ENCODE measurements at places on chromosomes 3 and 15.

- DNase-seq = no peak
Observed at GRCh38 chr15:75451202-75451673, 252 bp downstream of the SIN3A start.

DNA sequence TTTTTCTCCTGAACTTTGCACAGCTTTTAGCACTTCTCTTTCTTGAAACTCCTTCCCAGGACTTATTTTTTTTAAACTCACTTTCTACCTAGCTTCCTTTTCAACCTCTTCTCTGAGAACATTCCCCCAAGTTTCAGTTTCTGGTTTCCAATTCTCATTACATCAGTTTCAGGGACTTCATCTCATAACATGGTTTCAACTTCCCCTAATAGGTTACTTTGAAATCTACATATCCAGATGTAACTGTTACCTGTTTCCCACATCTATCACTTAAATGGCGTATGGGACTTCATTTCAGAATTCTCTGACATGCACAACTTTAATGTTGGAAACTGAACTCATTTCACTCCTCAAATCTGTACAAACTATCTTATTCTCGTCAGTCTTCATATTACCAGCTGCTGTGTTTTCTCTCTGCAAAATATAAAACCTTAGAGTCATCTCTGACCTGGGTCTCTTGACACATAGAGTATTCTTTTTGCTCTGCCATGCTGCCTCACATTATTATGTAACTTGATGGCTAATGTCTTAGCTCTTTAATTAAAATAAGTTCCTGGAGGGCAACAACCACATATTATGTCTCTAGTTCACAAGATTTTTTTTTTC, 58.4 kb downstream of the NME9 start:
- no peak for DNase-seq

DNA sequence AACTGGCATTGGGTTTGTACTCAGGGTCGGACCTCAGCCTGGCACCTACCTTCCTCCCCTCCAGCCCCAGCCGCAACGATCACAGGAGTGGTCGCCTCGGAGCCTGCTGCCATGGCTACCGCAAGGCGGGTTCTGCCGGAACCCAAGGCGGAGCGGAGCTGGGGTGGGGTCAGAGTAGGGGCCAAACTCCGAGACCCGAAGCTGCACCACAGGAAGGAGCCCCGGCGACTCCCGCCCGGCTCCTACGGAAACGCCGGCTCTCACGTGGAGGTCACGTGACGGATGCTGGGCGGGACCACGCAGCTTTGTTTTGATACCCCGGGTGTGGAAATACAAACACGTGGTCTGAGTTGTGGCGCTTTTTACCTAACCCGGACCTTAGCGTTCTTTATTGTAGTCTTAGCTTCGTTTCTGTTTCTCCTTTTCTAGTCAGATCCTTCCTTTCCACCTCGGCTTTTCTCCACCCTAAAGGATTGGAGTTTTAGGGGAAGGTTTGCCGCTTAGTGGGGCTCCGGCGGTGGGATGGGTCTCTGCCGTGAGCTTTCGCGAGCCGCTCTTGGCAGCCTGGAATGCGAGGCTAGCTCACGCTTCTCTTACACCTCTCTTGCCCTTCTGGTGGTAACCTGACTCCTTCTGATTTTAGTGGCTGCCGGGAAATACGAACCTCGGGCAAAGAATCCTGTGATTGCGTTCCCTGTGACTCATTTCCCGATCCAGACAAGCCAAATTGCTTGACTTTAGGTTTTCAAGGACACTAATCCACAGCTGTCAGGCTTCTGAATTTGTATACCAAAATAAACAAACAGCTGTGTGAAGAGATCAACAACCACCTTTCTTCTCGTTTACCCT, at the start of gene HSPBAP1:
HSPBAP1 (minus strand) TSS at position 264 of the 849 bp plus-strand sequence; CDS start at position 113, 151 bp downstream.
- peak; percentile 91 for DNase-seq

GRCh38 chr3:126121632-126122031, 37.7 kb upstream of the SLC41A3 start:
- no peak for DNase-seq

DNA sequence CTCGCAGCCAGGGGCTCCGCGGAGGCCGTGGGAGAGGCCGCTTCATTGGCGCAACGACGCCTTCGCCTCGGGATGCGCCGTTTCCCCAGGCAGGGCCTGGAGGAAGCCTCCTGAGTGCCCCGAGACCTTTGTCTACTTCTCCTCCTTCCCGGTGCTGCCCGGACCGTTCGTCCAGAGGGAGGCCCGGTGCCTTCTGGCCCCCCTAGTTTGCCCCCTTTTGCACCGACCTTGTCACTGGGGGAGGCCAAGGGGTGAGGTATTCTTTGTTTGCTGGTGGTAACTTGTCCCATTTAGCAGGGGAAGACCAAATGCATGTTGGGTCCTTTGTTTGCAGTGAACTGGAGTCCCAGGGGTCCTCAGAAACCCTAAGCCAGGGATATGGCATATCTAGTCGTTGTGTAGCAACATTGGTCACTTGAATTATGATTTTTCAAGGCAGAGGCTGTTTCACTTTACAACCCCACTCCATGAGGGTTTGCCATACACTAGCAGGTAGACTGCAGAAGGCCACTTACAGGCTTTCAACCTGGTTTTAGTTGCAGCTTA, 615 bp downstream of the DHX30 start:
- no peak for DNase-seq

DNA sequence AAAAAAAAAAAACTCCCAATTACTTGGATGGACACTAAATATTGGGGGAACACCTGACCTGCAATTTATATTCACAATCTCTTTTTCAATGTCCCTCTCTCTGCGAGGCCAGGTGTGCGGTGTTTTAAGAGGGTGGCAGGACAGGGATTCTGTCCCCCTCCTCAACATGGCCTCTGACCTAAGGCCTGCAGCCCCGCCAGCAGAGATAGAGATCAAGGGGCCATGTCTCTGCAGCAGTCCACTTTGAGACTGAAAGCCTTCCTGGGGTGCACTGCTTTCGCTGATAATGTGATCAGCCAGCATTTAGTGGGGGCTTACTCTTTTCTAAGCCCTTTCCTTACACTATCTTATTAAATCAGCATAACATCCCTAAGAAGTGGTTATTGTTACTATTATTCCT, 419.9 kb downstream of the OCA2 start:
- DNase-seq = no peak

DNA sequence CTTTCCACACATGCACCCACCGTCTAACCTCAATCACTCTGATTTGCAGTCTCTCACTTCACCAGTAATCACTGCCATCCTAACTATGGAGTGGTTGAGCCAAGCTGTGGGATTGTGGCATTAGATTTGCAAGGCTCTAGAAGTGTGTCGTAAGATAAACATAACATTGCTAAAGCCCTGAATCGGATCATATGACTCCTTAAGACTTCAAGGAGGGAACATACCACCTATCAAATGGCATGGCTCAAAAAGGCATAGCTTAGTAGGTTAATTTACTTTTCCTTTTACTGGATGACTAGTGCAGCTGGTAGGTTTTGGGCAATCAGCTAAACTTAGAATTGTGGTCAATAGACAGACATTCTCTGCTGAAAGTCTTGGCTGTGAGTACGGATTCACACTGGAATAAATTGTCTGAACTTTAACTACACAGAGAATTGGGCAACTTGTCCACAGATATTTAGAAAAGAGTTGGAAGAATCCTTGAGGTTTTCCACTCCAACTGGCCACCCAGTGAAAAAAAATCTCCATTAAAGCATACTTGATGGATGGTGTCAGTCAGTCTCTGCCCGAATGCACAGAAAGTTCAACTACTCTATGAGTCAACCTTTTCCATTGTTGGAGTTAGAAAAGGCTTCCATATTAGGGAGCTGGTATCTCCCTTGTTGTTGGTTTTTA, 476.7 kb upstream of the CBLB start:
- DNase-seq = peak; percentile 93

DNA sequence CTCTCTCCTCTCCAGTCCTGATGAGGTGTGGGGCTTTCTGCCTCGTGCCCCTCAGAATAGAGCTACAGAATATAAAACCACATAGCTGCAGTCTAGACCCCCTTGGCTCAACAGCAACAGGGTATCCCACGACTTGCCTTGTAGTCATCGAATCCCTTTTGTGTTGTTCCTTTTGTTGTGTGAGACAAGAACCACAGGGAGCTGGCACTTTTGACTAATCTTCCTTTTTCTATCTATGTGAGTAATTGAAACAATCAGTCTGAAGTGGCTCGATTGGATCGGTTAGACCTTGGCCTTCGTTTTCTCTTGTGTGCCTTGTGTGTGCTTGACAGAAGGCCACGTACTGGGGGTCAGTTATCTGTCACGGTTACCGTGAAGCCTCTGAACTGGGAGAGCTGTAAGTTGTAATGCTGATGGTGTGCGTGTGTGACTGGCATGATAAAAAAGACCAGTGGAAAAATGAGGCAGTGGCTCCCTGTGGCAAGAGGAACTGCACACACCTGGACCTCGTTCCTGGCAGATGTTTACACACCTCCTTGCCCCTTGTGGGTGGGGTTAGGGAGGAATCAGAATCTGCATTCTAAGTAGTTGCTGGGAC, 23.2 kb upstream of the IQCF6 start:
- no peak for DNase-seq

DNA sequence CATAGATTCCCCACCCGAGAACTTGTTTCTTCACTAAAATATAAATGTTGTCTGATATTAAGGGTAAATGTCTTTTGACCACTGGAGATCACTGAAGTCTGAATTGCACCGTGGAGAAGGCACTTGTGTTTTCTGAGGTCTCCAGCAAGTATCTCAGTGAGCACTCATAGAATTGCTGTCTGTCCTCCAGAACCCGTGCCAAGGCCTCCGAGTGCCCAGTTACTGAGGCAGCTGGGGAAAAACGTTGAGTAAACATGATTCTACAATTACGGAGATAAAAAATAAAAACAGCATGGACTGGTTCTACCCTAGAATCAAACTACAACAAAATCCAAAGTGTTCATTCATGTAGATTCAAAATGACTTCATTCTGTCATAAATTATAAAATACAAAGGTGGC, 60.0 kb downstream of the MLH1 start:
- DNase-seq = no peak

- DNase-seq = peak; percentile 15
Observed at GRCh38 chr3:186536883-186537844, 7.0 kb downstream of the CRYGS start.

- DNase-seq = peak; percentile 99
Observed at GRCh38 chr3:15647611-15648167, 46.1 kb downstream of the BTD start.

GRCh38 chr3:197737749-197738462, 1.2 kb upstream of the RUBCN start:
- no peak for DNase-seq

GRCh38 chr15:71768184-71768583, 42.2 kb upstream of the NR2E3 start:
- DNase-seq = no peak

- DNase-seq = no peak
Observed at GRCh38 chr3:122785231-122785630, 8.4 kb downstream of the HSPBAP1 start.

DNA sequence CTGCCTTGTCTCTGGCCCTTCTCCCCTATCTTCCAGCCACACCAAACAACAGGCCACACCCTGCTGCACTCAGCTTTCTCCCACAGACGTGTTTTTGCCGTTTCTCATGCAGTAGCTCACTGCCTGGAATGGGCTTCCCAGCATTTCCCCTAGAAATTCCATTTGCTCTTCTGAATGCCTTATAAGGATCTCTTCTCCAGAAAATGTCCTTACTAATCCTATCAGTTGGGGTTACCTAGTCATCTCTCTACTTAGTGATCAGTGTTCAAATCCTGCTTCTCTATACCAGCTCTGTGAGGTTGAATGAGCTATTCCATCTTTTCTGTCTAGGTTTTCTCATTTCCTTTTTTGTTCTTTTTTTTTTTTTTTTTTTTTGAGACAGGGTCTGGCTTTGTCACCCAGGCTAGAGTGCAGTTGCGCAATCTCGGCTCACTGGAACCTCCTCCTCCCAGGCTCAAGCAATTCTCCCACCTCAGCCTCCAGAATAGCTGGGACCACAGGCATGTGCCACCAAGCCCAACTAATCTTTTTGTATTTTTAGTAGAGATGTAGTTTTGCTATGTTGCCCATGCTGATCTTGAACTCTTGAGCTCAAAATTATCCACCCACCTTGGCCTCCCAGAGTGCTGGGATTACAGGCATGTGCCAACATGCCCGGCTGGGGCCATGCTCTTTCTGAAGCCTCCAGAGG, 98.2 kb upstream of the CHD2 start:
- peak; percentile 94 for DNase-seq

- DNase-seq = no peak
Observed at GRCh38 chr15:92161039-92161670, 232.5 kb upstream of the ST8SIA2 start.

- no peak for DNase-seq
Observed at GRCh38 chr3:134375582-134376384, 1.5 kb upstream of the AMOTL2 start.

DNA sequence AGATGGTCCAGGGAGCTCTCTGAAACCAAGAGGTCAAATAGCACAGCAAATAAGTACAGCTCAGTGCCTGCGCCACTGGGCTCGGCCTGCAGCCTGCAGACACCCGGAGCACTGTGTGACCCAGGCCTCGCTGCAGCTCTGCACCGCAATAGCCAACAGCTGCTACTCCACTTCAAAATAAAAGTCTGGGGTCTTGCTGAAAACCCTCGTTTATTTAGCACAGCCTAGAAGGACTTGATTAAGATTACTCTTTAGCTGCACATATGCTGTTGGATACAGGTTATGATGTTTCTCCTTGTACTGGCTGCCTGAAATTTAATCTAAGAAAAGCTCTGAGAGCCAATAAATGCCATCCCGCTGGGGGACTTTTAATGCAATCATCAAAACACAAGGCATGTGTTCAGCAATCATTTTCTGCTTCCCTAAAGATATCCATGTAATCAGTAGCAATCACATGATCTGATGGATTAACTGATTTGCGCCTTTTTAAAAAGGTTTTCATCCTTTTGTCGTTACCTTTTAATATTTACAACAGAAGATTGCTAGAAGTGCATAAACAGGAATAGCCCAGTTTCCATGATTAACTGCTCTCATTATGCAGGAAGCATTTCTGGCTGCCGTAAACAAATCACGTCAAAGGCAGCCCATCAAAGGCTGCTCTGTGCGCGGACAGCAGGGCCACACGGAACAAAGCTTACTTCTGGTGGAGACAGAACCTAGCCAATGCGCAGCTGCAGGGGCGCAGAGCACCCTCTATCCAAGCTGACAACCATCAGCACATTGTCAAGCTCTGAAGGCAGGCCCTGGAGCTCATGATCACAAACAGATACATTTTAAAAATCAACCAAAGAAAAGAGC, 58.8 kb downstream of the CLASP2 start:
- peak; percentile 88 for DNase-seq

- DNase-seq = peak; percentile 75
Observed at GRCh38 chr3:15339786-15340215, 7.4 kb upstream of the SH3BP5 start.

- peak; percentile 61 for DNase-seq
Observed at GRCh38 chr3:11624161-11624560, 19.6 kb downstream of the VGLL4 start.

GRCh38 chr15:94023531-94023930, 207.8 kb upstream of the MCTP2 start:
- no peak for DNase-seq

GRCh38 chr3:172859041-172859440, 108.5 kb downstream of the ECT2 start:
- peak; percentile 17 for DNase-seq

- no peak for DNase-seq
Observed at GRCh38 chr15:71197620-71198019, 82.3 kb downstream of the THSD4 start.

Data from IMR-90 (cell line).